Osteoblast (primary cell): ENCODE measurements at places on chromosomes 6 and 20.

DNA sequence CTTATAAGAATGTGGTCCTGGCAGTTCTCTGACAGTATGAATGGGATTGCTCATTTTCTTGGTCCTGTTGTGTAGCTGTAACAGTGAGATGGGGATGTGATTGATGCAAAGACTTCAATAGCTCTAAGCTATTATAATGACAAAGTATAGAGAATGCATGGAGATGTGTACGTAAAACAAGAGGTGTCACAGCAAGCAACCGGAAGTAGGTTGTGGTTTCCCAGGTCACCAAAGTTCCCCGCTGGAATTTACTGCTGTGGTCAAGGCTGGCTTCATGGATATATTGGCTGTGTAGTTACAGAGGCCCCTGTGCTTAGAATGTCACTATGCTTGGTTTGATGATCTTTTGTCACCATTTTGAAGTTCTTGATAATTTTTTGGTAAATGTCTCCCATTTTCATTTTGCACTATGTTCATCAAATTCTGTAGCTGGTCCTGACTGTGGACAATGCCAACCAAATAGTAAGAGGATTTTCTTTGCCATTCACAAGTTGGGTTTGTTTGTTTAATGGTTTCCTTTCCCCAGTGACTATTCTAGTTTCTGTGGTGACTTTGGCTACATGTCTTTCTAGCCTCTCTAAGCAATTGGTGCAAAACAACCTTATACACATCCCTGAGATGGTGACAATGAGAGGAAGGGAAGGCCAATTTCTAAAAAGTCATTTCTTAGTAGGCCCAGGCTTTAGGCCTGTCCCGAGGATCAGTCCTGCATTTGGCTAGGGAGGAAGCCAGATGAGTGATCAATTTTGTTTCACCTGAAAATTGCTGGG, 10.5 kb downstream of the DNAH8 start:
- no peak for DNase-seq

GRCh38 chr6:156849806-156850205, 72.6 kb downstream of the ARID1B start:
- DNase-seq, result no peak

DNA sequence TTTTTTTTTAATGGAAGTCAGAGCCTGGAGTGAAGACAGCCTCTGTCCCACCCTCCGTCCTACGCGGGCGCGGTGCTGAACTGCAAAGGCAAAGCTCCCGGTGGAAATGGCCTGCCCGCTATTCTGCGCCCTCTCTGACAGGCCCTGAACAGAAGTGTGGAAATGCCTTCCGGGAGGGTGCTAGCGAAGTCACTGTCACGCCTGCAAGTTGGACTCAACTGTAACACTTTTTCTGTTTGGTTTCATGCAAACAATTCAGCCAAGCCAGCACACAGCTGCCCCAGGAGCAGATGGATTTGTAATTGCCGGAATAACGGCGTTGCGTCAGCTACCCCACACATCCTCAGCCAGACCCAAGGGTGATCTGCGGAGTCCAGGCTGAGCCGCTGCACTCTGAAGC, 107.6 kb downstream of the PSMB1 start:
- DNase-seq, result peak; percentile 54

- DNase-seq, result peak; percentile 41
Measured at GRCh38 chr20:36773107-36773596, 411 bp downstream of the DSN1 start.

GRCh38 chr6:45513213-45513618, 135.5 kb upstream of the SUPT3H start:
- no peak for DNase-seq

- DNase-seq, result no peak
Measured at GRCh38 chr6:95685822-95686221, 108.5 kb downstream of the MANEA start.
